ENCODE measurements at places on chromosomes 4 and X.

- no peak for DNase-seq
Measured at GRCh38 chrX:62931625-62932024, 419.5 kb downstream of the SPIN4 start.

DNA sequence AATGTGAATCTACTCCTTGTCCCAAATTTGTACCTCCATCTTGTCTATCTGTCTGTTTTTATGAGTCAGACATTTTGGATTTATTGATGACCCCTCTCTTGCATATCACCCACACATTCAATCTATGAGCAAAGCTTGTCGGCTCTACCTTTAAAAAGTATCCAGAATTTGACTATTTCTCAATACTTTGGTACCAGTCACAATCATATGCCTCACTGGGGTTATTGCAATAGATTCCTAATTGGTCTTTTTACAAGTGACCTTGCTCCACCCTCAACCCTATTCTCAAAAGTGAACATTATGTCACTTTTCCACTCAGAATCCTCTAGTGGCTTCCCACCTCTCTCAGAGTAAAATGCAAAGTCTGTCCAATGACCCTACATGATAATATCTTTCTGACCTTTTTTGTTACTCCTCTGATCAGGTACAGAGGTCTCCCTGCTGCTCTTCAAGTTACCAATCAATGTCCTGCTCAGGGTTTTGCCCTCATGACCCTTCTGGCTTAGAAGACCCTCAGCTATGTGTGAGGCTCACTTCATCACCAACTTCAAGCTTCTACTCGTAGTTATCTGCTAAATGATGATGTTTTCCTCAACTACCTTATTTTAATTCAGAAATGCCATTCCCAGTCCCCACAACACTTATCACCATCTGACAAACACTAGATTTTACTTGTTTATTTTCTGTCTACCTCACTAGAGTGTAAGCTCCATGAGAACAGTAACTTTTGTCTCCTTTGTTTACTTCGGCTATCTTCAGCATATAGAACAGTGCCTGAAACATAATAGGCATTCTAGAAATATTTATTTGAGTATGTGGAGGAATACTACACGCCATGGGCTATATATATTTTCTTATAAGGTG lies 22.4 kb downstream of the AFP start:
- no peak for DNase-seq

DNA sequence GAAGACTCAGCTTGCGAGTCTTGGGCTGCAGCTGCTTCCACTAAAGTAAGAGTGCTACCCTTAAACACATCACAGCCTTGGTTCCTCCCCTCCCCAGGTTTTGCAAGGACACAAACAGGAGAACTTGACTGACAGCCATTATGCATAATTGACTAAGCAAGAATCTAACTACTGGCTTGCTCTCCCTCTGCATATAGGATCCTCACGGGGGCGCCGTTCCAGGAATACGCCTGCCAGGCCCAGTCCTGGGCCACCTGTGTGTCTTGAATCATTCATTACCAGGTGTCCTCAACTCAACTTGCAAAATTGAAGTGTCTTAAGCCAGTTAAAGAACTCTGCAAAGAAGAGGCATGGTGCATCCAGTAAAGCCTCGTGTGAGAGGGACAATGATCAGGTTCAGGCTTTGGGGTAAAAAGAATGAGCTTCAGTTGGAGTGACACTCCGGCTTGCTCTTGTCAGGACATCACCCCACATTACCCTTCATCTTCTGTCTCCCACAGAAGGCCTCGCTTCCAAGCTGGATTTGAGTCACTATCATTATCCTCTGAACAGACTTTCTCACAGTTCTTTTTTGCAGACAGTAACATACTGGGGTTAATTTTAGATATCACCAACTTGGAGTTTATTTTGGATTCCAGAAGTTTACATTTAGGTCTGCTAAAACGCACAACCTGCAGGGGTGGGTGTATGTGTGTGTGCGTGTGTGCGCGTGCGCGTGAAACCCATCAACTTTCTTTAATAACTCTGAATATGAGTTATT lies 273.5 kb upstream of the HS3ST1 start:
- no peak for DNase-seq

GRCh38 chr4:152064282-152064681 lies 303.5 kb upstream of the GATB start:
- DNase-seq, result no peak

DNA sequence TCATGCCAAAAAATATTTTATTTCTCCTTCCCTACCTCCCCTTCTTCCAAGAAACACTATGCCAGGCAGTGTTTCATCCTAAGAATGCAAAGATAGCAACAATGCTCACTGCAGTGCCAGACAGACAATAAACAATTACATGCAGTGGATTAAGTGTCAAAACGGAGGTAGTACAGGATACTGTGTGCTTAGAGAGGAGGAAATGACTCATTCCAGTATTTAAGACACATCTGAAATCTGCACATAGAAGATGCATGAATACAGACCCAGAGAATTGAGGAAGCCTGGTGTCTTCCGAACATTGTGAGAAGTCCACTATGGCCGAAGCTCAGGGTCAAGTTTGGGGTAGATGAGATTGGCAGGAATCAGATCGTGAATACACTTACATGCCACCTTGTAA lies 326.4 kb downstream of the PPP3CA start:
- DNase-seq, result no peak

GRCh38 chr4:140049849-140050637 lies 103.9 kb downstream of the MAML3 start:
- no peak for DNase-seq

DNA sequence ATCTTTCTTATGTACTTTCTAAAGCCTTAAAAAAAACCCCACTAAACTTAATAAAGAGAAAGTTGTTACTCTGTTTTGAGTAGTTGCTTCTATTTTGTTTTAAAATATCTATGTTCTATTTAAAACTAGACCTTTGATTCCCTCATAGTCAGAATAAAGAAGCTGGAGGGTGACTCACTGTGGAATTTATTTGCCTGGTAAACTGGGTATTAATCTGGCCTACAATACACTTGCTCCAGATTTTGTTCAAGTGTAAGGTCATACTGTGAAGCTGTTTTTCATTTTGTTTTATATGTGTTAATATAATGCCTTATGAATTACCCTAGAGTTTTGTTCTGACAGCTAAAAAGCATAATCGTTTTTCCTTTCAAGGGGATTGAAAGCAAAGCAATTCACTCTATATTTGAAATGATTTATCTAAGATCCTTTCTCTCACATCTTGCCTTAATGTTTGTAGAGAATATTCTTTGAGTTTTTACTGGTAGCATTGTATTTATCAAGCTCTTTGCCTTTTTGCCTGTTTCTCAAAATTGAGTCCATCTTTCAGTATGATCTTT lies 277.4 kb upstream of the PITX2 start:
- no peak for DNase-seq

Measured in stimulated activated CD8-positive, alpha-beta memory T cell treated with anti-CD3 and anti-CD28 coated beads, Interleukin-7, amount 100 ng/mL, for 1 hour (primary cell).